T-helper 17 cell (primary cell): ENCODE measurements at places on chromosomes 3 and 15.

GRCh38 chr3:158355623-158356588, 215.1 kb upstream of the MLF1 start:
- no peak overlapping the region for H3K4me3 ChIP-seq
- no peak overlapping the region for H3K27ac ChIP-seq
- H3K4me1 ChIP-seq: peaks cover 3% of the 10 kb centered on the region
- no peaks in the 10 kb centered on the region for H3K27me3 ChIP-seq
- DNase-seq: no peak

DNA sequence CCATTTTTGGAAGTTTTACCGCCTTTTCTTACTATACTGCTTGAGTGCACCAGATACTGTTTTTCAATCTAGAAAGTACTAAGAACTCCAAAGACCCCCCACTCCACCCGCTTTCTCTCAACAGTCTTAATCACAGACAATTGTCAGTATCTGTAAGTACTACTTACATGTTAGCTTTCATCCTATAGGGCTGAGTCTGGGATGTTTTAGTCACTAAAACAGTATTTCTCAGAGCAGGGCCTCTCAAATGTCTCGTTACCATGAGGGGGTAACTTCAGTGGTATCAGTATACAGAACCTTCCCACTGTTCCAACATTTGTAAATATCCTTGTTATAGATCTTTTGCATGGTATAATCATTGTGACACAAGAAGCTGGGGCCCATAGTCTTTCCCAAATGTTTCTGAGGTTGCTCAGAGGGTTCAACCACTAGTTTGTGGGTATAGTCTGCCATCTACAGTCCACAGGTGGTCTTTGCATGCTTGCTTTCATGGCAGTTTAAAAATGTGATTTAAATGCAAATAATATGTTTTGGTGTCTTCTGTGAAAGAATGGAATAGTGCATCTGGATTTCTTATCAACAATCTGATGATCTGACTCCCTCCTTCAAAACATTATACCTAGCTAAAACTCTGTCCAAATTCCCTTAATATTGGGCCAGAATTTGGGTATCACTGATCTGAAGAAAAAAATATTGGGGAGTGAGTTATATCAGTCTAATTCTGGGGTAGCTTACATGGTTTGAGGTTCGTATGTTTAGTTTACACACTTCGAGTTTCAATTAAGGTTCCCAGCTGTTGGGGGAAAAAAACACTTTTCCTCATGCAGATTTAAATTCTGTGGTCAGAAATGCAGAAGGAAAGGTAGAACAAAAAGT, 18.0 kb upstream of the DNAJC13 start:
- no peak for DNase-seq
- peaks cover 18% of the 10 kb centered on the region for H3K27me3 ChIP-seq

DNA sequence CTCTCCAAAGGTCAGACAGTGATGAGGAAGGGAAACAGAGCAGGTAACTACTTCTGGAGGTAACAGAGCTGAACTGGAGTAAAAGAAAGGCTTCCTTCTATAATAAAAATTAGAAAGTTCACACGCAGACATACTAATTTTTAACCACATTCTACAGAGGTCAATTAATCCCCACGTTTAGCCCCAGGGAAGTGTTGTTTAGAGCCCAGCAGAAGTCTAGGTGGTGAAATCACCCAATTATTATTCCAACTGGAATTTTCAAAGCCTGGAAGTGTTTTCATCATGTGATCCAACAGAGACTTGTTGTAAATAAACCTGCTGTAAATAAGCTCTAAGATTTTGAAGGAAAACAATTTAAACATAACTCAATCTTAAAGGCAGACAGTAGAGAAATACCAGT, 6.8 kb downstream of the ALDH1A2 start:
- H3K36me3 ChIP-seq: no peaks in the 10 kb centered on the region
- H3K27me3 ChIP-seq: peaks cover 64% of the 10 kb centered on the region
- H3K4me1 ChIP-seq: no peaks in the 10 kb centered on the region
- H3K27ac ChIP-seq: no peak overlapping the region
- no peak for DNase-seq
- H3K4me3 ChIP-seq: no peak overlapping the region

- H3K4me1 ChIP-seq: peaks cover 23% of the 10 kb centered on the region
- no peaks in the 10 kb centered on the region for H3K27me3 ChIP-seq
- no peak overlapping the region for H3K4me3 ChIP-seq
- peaks cover 2% of the 10 kb centered on the region for H3K36me3 ChIP-seq
Measured at GRCh38 chr3:115141033-115141757, 5.9 kb downstream of the ZBTB20 start.

DNA sequence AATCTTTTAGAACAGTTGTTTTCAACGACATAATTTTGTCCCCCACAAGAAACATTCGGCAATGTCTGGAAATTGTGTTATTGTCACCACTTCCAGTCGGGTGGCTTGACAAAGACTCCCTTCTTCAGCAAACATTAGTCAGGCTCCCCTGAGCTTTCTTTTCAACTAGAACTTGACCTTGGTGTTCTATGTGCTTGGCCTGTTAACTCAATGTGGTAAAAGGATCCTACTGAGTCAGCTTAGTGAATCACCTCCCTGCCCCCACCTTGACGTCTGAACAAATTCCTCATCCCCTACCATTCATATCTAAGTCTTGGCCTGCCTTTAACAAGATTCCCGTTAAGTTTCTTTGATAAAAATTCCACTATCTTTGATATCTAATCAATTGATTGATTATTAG, 465.0 kb upstream of the ROBO1 start:
- H3K4me3 ChIP-seq: no peak overlapping the region
- no peaks in the 10 kb centered on the region for H3K27me3 ChIP-seq
- H3K36me3 ChIP-seq: no peaks in the 10 kb centered on the region
- H3K4me1 ChIP-seq: no peaks in the 10 kb centered on the region
